GM12864 (cell line): ENCODE measurements at places on chromosomes 2 and 18.

DNA sequence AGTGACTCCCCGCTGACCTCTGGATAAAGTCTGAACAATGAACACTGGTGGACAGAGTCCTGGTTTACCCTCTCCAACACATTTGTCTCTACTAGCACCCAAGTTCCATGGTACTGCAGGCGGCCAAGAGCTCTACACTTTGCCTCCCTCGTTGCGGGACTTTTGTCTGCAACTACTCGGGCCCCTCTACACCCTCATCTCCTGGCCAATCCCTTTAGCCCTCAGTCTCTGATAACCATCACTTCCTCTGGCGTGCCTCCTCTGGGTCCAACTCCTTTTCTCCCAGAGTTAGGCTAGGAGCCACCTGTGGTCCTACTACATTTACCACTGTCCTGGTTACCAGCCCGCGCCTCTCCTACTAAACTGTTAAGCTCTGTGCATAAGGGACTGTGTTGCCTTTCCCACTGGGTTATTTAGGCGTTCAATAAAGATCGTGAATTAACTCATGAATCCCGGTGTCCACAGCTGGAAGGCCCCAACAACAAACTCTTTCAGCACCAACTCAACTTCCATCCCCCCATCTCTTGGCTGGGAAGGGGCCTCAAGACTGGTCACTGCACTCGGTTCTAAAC, 757 bp downstream of the HDHD2 start:
- no peak for DNase-seq

DNA sequence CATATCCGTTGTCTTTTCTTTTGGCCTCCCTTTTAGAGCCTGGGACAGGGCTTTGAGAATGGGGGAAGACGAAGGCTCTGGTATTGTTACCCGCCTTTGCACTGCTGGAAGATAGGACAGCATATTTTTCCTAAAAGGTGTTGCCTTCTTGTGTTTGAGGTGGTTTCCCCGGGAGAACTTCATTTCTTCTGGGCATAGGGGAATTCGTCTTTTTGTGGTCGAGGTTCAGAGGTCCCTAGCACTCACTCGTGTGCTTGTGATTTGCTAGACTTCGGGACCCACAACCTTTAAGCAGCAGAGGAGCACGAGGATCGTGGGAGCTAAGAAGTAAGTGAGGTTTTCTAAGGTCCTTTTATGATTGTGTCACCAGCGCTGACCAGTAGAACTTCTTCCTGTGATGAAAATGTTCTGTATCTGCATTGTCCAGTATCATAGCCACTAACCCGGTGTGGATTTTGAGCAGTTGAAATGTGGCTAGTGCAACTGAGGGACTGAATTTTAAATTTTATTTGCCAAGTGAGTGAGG, 611 bp downstream of the ZNF512 start:
- no peak for DNase-seq

DNA sequence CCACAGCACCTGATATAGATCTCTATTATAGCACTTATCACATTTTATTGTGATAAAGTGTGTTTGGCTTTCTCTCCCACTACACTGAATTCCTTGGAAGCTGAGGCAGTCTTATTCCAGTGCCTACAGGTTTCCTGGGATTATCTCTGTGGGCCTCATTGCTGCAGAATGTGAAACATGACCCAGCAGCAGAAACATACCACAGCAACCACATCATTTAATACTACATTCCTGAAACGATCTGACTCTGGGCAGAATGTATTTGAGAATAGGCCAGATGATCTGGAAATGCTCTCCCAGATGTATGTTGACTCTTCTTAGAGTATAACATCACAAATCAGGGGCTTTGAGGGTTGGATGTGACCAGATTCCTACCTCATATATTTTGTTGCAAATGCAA, 323.5 kb upstream of the TANK start:
- DNase-seq, result no peak

GRCh38 chr18:35026407-35027061, 14.7 kb upstream of the MAPRE2 start:
- no peak for DNase-seq

GRCh38 chr2:225766431-225766830, 366.9 kb downstream of the NYAP2 start:
- DNase-seq, result no peak

DNA sequence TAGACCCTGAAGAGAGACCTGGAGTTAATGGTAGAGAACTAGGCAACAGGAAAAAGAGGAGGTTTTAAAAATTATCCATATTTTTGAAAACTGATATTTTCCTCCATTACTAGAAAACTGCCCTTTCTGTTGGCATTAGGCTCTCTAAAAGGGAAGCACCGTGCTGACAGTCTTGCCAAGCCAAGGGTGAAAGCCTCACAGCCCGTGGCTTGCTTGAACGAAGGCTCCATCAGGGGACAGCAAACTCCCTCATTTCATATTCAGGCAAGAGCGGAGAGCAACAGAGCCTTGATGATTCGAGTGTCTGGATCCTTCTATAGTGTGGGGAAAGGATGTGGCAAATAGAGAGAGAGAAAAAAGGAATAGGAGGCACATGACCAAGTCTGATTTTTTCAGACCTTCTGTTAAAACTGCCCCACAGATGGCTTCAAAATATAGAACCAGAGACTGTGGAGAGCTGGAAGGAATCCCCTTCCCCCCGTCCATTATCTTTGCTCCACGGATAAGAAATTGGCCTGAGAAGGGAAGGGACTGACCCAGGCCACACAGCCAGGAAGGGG, 67.0 kb downstream of the CACNB4 start:
- DNase-seq, result no peak

- DNase-seq, result peak; percentile 94
Measured at GRCh38 chr2:230949966-230950873, 25.2 kb upstream of the GPR55 start.

DNA sequence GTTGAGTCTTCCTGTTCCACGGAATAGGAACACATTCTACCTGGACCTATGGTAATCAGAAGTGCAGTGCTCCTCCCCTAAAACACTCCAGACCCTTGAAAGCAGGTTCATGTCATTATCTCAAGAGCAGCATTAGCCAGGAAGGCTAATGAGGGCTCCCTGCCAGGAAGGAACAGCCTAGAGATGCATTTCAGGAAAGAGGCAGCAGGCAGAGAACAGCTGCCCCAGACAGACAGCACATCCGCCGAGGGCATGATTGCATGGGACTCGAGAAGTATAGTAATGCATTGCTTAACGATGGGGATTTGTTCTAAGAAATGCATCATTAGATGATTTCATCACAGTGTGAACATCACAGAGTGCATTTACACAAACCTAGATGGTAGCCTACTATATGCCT, 171.5 kb downstream of the ALK start:
- no peak for DNase-seq

GRCh38 chr2:112813280-112813966, 23.2 kb downstream of the IL1B start:
- no peak for DNase-seq

GRCh38 chr18:49161627-49162026, 210.9 kb upstream of the SMAD7 start:
- peak; percentile 80 for DNase-seq

GRCh38 chr18:10892786-10893185, 256.6 kb downstream of the PIEZO2 start:
- no peak for DNase-seq

GRCh38 chr2:229032608-229033234, 238.4 kb downstream of the PID1 start:
- no peak for DNase-seq

DNA sequence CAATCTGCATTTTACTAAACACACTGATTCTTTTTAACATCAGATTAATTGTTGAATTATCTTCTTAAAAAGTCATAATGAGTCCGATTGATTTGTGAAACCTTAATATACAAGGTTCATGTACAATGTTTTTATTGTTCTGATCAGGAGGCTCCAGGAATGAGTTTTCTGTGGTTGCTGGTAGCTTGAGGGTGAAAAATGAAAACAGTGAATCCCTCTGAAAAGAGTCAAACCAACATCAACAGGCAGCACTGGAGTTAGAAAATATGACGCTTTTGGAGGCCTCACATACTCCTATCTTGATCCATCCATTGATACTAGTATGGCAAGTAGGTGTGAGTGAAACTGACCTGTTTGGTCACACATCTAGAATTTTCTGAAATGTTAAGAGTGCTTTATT, 216.3 kb upstream of the ETAA1 start:
- no peak for DNase-seq

DNA sequence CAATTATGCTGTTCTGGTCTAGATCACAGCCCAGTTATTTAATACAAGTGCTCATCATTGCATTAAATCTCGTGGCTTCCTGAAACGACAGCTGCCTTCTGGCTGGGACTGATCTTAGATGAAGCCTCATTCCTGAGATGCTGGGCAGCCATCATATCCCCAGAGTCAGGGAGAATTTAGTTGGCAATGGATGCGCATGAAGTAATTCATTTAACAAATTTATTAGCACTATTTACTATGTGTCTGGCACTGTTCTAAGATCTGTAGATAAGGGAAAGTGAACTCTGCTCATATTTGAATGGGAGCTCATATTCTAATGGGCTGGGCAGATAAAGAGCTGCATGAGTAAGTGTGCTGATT, 244.7 kb downstream of the KCNS3 start:
- no peak for DNase-seq

- DNase-seq, result no peak
Measured at GRCh38 chr2:83661711-83662110, 797.4 kb downstream of the SUCLG1 start.

DNA sequence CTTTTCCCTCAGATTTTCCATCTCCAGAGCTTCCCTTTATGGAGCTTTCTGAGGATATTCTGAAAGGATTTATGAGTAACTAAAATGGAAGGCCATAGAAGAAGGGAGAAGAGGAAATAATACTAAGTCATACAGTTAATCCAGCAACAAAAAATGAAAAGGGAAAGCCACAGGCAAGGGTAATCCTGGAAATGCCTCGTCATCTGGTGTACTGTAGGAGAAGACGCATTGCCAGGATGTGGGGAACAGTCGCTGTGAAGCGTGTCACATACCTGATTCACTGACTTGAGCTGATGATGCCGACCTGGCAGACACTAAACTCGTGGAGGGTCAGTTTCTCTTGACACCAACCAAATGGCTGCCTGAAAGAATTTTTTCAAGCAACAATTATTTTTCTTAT, 34.7 kb upstream of the ALPP start:
- no peak for DNase-seq

GRCh38 chr2:216315802-216316603, 56.3 kb downstream of the MARCHF4 start:
- DNase-seq, result no peak

DNA sequence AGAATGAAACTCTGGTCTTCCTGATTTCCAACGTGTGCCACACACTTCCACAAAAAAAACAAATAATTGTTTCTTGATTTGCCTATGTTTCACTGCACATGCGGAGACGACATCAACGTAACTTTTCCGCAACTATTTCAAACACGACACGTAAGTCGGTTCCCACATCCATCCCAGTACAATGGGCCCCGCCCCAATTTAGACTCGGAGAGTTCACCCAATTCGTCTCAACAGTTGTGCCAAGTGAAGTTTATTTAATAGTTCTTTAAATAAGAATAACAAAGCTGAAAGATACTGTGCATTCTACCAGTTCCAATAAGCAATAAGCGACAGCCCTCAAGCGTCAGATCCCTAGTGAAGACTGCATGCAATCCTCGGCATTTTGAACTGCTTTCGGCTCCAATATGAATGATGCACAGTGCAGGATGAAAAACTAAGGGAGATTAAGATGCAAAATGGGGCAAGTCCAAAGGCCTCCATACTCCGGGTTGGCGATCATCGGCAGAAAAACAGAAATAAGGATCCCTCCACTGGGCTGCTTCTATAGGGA, 664 bp downstream of the CCT4 start:
- DNase-seq, result no peak

- no peak for DNase-seq
Measured at GRCh38 chr2:43107679-43108078, 118.7 kb downstream of the ZFP36L2 start.

GRCh38 chr2:27703638-27704341, 40.1 kb downstream of the SLC4A1AP start:
- DNase-seq, result peak; percentile 26

GRCh38 chr2:120737340-120738101, 1.9 kb downstream of the GLI2 start:
- no peak for DNase-seq

GRCh38 chr2:221541131-221541735, 30.9 kb downstream of the EPHA4 start:
- no peak for DNase-seq

DNA sequence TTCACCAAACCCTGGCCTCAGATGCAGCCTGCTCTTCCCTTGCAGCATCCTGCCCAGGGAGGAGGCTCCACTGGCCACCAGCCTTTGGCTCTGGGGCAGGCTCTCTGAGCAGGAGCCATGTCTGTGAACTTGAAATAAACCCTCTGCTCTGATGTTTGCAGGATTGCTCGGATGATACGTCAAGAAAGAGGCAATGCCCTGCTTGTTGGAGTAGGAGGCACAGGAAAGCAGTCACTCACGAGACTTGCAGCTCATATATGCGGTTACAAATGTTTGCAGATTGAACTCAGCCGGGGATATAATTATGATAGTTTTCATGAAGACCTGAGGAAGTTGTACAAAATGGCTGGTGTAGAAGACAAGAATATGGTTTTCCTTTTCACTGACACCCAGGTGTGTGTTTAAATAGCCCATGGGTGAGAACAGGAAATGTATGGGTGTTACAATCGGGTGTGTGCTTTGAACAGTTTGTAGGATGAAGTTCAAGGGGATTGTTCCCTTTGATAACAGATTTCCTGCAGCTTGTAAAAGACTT, 177.9 kb downstream of the DNAH6 start:
- DNase-seq, result no peak

- DNase-seq, result no peak
Measured at GRCh38 chr2:35538796-35539195, 816.8 kb upstream of the CRIM1 start.

- DNase-seq, result no peak
Measured at GRCh38 chr2:10414591-10414990, 33.5 kb downstream of the ODC1 start.

- no peak for DNase-seq
Measured at GRCh38 chr2:133718688-133719201, 150.5 kb upstream of the NCKAP5 start.

DNA sequence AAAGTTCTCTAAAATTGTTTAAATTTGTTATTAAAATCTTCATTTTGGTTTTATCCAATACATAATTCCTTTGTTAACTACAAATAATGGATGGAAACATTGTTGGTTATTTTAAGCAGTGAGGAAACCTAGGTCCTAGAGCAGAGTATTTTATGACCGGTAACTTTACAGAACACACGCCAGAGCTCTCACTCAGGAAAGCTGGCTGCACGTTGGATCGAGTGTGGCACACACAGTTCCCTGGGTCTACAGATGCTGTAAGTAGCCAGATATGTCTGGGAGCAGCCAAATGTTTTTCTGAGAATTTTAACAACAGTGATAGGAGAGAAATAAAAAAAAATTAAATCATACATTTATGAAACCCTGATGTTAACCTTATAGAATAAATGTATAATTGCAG, 264.4 kb downstream of the ZNF407 start:
- DNase-seq, result no peak
